GF-D8 (cell line): ENCODE measurements at places on chromosomes 5 and 9.

GRCh38 chr5:55472642-55473041 lies 62.1 kb downstream of the PLPP1 start:
- no peak for DNase-seq

DNA sequence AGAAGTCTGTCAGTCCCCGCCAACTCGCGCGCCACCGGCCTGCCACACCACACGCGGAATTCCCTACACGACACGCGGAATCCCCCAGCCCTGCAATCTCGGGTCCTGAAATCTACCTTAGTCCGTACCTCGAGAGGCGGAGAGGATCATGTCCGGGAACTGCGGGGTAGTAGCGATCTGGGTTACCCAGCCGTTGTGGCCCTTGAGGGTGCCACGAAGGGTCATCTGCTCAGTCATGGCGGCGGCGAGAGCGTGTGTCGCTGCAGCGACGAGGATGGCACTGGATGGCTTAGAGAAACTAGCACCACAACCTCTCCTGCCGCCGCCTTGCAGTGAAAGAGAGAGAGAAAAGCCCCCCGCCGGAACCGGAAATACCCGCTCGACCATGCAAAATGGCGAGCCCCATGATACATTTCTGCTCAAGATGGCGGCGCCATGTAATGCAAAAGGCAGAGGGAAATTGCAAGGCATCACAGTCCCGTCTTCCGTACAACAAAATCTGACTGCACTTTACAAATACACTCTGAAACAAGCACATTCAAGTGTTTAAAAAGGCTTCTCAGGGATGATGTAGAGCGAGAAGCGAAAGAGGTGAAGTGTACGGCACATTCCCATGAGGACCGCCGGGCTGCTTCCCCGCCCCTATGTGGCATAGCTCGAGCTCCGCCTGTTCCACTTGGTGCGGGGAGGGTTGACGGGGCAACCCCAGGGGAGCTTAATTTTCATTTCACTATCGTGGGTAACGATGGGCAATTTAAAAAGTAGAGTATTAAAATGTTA lies at the start of gene RACK1:
Gene RACK1, minus strand, starts transcription at position 343 of the 780 bp plus-strand sequence. Its CDS starts 106 bp downstream, at position 237.
- no peak for DNase-seq

GRCh38 chr9:35842020-35842745 lies 13.2 kb downstream of the TMEM8B start:
- no peak for DNase-seq

GRCh38 chr5:41876678-41877077 lies 6.5 kb upstream of the OXCT1 start:
- no peak for DNase-seq

DNA sequence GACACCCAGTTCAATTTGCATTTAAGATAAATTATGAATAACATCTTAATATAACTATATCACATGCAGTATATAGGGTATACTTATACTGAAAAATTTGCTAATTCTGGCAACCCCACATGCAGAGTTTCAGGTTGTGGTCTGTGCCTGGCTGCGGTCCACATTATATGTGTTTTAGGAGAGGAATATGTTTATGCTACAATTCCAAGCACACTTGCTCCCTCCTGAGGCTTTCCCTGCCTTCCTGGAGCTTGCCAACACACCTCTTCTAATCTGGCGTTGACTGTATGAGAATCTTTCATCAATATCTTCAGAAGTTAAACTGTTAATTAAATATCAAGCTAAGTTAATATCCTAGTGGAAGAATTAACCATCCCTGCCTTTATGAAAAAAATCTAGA lies 45.2 kb downstream of the SEMA5A start:
- no peak for DNase-seq

- no peak for DNase-seq
These were observed 146.9 kb downstream of the RORB start for GRCh38 chr9:74644023-74644422.

DNA sequence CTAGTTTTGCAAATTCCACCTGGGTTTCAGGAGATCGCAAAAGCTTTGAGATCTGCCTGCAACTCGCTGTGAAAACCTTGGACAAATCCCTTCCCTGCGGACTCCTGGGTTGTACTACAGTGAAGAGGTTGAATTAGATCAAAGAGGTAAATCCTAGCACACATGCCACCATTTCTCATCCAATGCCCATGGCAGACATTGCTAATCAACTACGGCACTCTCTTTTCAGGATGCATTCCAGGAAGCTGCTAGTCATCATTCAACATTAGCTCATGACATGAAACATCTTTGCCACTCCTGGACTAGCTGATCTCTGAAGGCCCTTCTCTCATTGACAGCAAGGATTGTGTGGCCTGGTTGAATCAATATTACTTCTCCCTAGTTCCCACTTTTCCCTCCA lies 46.1 kb downstream of the PCDH1 start:
- DNase-seq: no peak

GRCh38 chr5:115463983-115464382 lies 80.6 kb downstream of the FEM1C start:
- no peak for DNase-seq

- no peak for DNase-seq
These were observed 149.0 kb downstream of the SSBP2 start for GRCh38 chr5:81601919-81602318.

DNA sequence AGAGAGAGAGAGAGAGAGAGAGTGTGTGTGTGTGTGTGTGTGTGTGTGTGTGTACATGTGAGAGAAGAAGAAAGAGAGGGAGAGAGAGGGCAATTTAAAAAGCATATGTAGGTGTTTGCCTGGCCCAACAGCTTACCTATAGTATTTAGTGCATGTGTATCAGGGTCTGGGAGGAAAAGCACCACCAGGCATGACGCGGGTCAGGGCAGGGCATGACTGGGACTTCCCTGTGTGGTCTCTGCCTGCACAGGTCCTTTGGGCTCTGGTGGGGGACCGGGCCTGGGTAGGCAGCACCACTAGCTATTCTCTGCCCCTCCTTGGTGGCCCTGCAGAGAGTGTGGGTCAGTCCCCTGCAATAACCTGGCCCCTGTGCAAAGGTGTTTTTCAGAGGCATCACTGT lies 16.1 kb downstream of the IL9 start:
- DNase-seq: no peak

- no peak for DNase-seq
These were observed 80.4 kb downstream of the DCP2 start for GRCh38 chr5:113056988-113057387.

- DNase-seq: no peak
These were observed 317.7 kb upstream of the IRX4 start for GRCh38 chr5:2200261-2200950.

GRCh38 chr9:95242613-95243012 lies 74.9 kb downstream of the FANCC start:
- no peak for DNase-seq

DNA sequence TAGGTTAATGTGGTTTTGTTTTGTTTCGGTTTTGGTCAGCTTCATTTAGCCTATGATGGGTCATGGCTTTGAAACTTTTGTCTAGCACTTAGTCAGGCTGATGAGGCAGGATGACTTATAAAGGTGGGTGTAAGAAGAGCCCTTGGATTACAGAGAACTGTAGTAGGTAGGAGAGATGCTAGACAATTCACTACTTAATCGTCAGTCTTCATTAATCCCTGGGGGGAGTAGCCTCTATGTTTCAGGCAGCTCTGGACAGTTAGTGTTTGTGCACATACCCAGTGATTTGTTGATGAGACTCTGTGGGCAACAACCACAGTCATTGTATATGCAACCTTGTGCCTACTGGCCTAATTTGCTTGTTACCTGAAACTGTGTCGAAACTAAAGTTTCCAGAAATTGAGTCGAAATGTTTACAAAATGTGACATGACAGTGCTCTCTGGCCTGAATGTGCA lies 113.3 kb downstream of the MTREX start:
- DNase-seq: no peak

DNA sequence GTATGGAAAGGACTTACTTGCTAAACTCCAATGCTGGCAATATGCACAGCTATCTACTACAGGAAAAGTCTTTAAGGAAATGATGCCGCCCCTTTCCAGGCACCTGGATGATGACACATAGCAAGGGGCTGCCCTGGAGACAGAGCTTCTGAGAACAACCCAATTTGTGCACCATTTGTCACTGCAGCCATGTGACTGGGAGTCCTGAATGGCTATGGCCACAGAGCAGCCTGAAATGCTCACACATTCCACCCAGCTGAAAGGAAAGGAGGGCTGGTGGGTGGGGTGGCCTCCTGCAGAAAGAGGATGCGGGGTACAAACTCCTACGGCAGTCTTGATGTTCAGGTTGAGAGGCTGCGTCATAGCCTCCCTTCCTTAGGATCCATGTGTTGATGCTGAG lies 70.1 kb upstream of the FSTL4 start:
- no peak for DNase-seq
